ENCODE measurements at places on chromosomes 12 and 14. TPM values are rescaled to one million over a fixed set of nuclear protein-coding genes. Genes with fewer than 3 reads are reported as not detected.

Gene BICDL1
- 2.7 TPM for polyA plus RNA-seq

Gene CCDC60
- polyA plus RNA-seq, result not detected

Gene SMCO2
- not detected for polyA plus RNA-seq

Gene WNT1
- polyA plus RNA-seq, result not detected

Gene POTEG
- polyA plus RNA-seq, result not detected

Gene ANP32D
- not detected for polyA plus RNA-seq

Gene CCDC38
- 0.08 TPM for polyA plus RNA-seq

Gene GSG1
- polyA plus RNA-seq, result not detected

Gene FAM222A
- polyA plus RNA-seq, result 0.08 TPM

Gene LMNTD1
- not detected for polyA plus RNA-seq

Gene ACOT4
- polyA plus RNA-seq, result 1.8 TPM

Gene ADAMTS20
- polyA plus RNA-seq, result not detected

Gene PIANP
- polyA plus RNA-seq, result 0.22 TPM

Gene KLRD1
- 1.9 TPM for polyA plus RNA-seq

Gene SLC8A3
- not detected for polyA plus RNA-seq

Gene DEGS2
- polyA plus RNA-seq, result 1.0 TPM

Gene DYRK4
- 50.9 TPM for polyA plus RNA-seq

Gene NRIP2
- polyA plus RNA-seq, result 2.0 TPM

Gene BHLHE41
- polyA plus RNA-seq, result not detected

Gene ULK1
- polyA plus RNA-seq, result 0.28 TPM

Gene RPL10L
- polyA plus RNA-seq, result not detected

Gene BDKRB1
- not detected for polyA plus RNA-seq

Gene CSRP2
- polyA plus RNA-seq, result 0.79 TPM

Gene RNASE9
- polyA plus RNA-seq, result not detected

Gene NOXRED1
- not detected for polyA plus RNA-seq

Gene TMEM229B
- 25.5 TPM for polyA plus RNA-seq

Gene TSPAN11
- polyA plus RNA-seq, result not detected

Gene PROX2
- polyA plus RNA-seq, result 0.05 TPM
